Esophagus muscularis mucosa (tissue), 4 donors: ENCODE measurements at places on chromosomes 6 and 20.
A peak's percentile ranks its signal among the peaks of the same experiment; 100 is the strongest.

- peaks cover 6% of the 10 kb centered on the region for H3K4me1 ChIP-seq
- H3K27ac ChIP-seq: no peak overlapping the region
- H3K27me3 ChIP-seq: no peaks in the 10 kb centered on the region
- H3K36me3 ChIP-seq: peaks cover 43% of the 10 kb centered on the region
- no peak for DNase-seq
- H3K4me3 ChIP-seq: no peak overlapping the region
Measured at GRCh38 chr6:37323580-37323979, 30.2 kb upstream of the RNF8 start.

- no peaks in the 10 kb centered on the region for H3K36me3 ChIP-seq
- no peak for DNase-seq
- peaks cover 9% of the 10 kb centered on the region for H3K4me1 ChIP-seq
- H3K27me3 ChIP-seq: no peaks in the 10 kb centered on the region
Measured at GRCh38 chr20:48709744-48710143, 118.1 kb downstream of the PREX1 start.

GRCh38 chr6:117546674-117547073 is 55.6 kb downstream of the GOPC start:
- peaks cover 30% of the 10 kb centered on the region for H3K36me3 ChIP-seq
- H3K27me3 ChIP-seq: no peaks in the 10 kb centered on the region
- peaks cover 9% of the 10 kb centered on the region for H3K4me1 ChIP-seq
- no peak for DNase-seq
- no peak overlapping the region for H3K4me3 ChIP-seq

DNA sequence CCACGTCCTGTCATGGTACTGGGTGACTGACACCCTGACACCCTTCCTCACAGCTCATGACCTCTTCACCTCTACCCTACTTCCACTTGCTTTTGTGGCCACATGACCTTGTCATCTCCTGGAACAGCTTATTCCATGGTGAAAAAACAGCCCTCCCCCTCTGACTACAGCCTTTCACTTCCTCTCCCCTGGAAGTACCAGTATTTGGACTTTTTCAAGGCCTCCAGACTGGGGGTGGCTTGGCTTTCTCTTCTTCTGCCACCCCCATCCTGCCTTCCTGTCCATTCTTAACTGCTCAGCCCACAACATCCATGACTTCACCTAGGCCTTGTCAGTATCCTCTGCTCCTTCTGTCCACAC is 168.4 kb downstream of the CARMIL1 start:
- H3K4me1 ChIP-seq: no peaks in the 10 kb centered on the region
- no peaks in the 10 kb centered on the region for H3K27me3 ChIP-seq
- H3K36me3 ChIP-seq: no peaks in the 10 kb centered on the region
- no peak overlapping the region for H3K27ac ChIP-seq
- no peak overlapping the region for H3K4me3 ChIP-seq
- DNase-seq: no peak

GRCh38 chr20:51379601-51380341 is 162.7 kb downstream of the NFATC2 start:
- no peak overlapping the region for H3K4me3 ChIP-seq
- no peak overlapping the region for H3K27ac ChIP-seq
- no peaks in the 10 kb centered on the region for H3K36me3 ChIP-seq
- no peak for DNase-seq

DNA sequence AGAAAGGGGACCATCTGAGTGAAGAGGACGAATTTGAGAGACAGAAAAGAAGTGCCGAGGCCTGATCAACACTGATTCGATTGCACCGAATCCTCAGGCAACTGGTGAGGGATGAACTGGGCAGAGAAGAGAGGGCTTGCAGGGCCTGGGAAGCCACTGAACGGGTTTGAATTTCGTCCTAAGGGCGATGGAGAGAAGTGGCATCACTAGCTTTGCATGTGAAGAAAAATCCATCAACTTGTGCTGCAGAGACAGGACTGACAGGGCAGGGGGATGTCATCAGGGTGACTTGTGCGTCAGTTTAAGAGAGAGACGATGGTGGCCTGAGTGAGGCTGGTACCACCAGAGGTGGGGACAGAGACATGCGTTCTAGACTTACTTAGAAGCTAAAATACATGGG is 73.7 kb upstream of the SLC22A23 start:
- peak; percentile 72 for DNase-seq
- H3K4me3 ChIP-seq: no peak overlapping the region
- no peak overlapping the region for H3K27ac ChIP-seq
- no peaks in the 10 kb centered on the region for H3K4me1 ChIP-seq

GRCh38 chr6:125714441-125715090 is 34.9 kb upstream of the HEY2 start:
- no peak overlapping the region for H3K27ac ChIP-seq
- H3K27me3 ChIP-seq: no peaks in the 10 kb centered on the region
- H3K4me3 ChIP-seq: no peak overlapping the region

DNA sequence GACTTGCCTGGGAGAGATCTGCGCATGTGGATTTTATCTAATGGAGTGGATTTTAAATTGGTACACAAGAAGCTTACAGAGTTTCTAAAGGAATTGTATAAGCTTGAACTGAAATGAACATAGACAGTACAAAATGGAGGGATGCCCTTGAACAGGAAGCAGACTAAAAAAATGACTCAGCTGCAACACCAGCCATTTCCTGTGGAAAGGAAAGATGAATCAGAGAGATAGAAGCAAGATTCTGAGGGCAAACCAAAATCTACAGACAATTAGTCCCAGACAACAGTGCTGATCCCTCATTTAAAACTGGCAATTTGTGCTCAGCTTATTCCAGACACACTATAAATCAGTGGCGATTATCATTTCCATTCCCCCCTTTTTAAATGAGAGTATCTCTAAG is 114.6 kb upstream of the TCF21 start:
- no peaks in the 10 kb centered on the region for H3K27me3 ChIP-seq
- DNase-seq: no peak
- no peaks in the 10 kb centered on the region for H3K4me1 ChIP-seq
- no peak overlapping the region for H3K4me3 ChIP-seq
- H3K27ac ChIP-seq: no peak overlapping the region
- no peaks in the 10 kb centered on the region for H3K36me3 ChIP-seq
